ENCODE measurements at places on chromosomes 7 and 10.

DNA sequence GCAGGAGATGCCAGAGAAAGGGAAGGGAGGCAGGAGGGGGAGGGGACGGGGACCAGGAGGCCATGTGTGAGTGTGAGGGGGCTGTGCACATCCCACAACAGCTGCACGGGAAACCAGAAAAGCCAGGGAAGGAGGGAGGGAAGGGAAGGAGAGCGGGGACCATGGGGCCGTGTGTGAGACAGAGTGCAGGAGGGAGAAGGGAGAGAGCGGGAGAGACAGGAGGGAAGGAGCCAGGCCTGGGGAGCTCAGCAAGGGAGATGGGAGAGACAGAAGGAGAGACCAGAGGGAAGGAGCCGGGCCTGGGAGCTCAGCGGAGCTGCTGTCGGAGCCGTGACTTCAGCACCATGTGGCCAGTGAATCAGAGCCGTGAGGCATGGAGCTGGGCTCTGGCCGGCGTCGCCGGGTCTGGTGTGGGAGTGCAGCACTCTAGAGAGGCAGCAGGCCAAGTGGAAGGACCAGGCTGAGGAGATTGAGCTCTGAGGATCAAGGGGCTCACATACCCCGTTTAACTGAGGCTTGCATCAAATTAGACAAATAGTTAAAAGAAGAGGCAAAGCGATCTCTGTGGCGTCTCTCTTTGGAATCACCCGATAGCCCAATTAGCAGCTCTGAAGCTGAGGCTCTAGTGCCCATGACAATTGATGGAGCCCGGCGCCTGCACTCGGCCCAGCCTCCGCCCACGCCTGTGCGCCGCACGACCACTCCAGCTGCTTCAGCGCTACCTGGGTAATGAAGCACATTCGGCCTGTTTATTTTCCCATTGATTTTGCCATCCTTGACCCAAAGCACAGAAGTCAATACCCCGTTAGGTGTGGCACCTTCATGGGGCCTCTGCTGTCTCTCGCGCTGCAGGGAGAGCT, 150.4 kb downstream of the MAD1L1 start:
- peak; percentile 9 for ATAC-seq
- no peak overlapping the region for H3K4me3 ChIP-seq
- H3K4me1 ChIP-seq: no peaks in the 10 kb centered on the region
- H3K27me3 ChIP-seq: no peaks in the 10 kb centered on the region
- no peak overlapping the region for H3K27ac ChIP-seq

- no peak overlapping the region for H3K27ac ChIP-seq
- ATAC-seq: no peak
- no peak overlapping the region for H3K4me3 ChIP-seq
- H3K27me3 ChIP-seq: no peaks in the 10 kb centered on the region
- H3K36me3 ChIP-seq: no peaks in the 10 kb centered on the region
- no peaks in the 10 kb centered on the region for H3K4me1 ChIP-seq
Observed at GRCh38 chr10:99685597-99685967, 26.3 kb downstream of the ENTPD7 start.

DNA sequence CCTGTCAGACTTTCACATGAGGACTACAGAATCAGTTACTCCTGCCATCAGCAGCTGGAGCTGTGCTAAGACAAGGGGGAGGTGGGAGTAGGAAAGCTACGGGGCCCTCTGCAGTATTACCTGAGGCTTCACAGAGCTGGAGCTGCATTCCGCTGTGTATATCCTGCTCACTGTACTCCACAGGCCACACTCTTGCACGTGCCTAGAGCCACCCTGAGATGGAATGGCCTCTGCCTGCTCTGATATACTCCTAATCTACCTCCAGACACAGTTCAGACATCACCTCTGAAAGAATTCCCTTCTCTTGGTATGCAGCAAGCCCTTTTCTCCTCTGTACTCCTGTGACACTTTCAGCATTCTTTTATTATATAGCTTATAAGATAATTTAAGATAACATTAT, 34.8 kb downstream of the TRDMT1 start:
- H3K36me3 ChIP-seq: no peaks in the 10 kb centered on the region
- H3K4me1 ChIP-seq: no peaks in the 10 kb centered on the region
- ATAC-seq: no peak

- no peak overlapping the region for H3K4me3 ChIP-seq
- no peaks in the 10 kb centered on the region for H3K36me3 ChIP-seq
- no peaks in the 10 kb centered on the region for H3K27me3 ChIP-seq
- H3K4me1 ChIP-seq: no peaks in the 10 kb centered on the region
- ATAC-seq: no peak
- H3K27ac ChIP-seq: no peak overlapping the region
Observed at GRCh38 chr10:44851881-44852280, 59.3 kb upstream of the TMEM72 start.

DNA sequence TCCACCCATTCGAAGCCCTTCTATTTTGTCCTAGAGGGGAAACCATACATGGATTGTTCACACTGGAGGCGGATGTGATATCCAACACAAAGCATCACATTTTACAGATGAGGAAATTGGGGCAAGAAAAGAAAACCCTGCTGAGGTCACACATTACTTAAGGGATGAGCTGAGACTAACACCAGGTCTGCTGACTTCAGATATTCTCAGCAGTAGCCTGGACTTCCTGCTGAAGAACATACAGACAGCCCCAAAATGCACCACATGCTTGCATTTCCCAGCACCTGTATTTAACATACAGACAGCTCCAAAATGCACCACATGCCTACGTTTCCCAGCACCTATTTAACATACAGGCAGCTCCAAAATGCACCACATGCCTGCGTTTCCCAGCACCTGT, 11.2 kb downstream of the GIMAP5 start:
- no peaks in the 10 kb centered on the region for H3K36me3 ChIP-seq
- no peaks in the 10 kb centered on the region for H3K27me3 ChIP-seq
- H3K27ac ChIP-seq: no peak overlapping the region

DNA sequence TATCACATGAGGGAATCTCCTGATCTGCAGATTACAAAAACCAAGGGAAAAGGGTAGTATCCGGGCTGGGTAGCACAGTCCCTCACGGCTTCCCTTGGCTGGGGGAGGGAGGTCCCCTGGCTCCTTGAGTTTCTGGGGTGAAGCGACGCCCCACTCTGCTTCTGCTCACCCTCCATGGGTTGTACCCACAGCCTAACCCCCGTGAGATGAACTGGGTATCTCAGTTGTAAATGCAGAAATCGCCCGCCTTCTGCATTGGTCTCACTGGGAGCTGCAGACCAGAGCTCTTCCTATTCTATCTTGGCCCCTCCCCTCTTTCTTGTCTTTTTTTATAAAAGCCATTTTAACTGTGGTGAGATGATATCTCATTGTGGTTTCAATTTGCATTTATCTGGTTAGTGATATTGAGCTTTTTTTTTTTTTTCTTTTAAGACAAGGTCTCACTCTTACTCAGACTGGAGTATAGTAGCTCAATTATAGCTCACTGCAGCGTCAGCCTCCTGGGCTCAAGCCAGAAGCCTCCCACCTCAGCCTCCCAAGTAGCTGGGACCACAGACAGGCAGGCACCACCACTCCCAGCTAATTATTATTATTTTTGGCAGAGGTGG, 87.8 kb downstream of the ABCC2 start:
- H3K27ac ChIP-seq: no peak overlapping the region
- no peak for ATAC-seq
- H3K4me3 ChIP-seq: no peak overlapping the region
- no peaks in the 10 kb centered on the region for H3K4me1 ChIP-seq
- peaks cover 6% of the 10 kb centered on the region for H3K36me3 ChIP-seq
- H3K27me3 ChIP-seq: peaks cover 11% of the 10 kb centered on the region

DNA sequence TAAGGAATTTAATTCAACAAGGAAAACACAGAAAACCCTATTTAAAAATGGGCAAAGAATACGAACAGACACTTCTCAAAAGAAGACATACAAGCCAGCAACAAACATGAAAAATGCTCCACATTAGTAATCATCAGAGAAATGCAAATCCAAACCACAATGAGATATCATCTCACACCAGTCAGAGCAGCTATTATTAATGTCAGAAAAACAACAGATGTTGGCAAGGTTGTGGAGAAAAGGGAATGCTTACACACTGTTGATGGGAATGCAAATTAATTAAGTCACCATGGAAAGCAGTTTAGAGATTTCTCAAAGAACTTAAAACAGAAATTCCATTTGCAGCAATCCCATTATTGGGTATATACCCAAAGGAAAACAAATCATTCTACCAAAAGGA, 55.2 kb downstream of the GCC1 start:
- no peaks in the 10 kb centered on the region for H3K36me3 ChIP-seq
- no peak overlapping the region for H3K4me3 ChIP-seq
- ATAC-seq: no peak
- peaks cover 19% of the 10 kb centered on the region for H3K27me3 ChIP-seq
- H3K4me1 ChIP-seq: no peaks in the 10 kb centered on the region

- no peak overlapping the region for H3K27ac ChIP-seq
- no peaks in the 10 kb centered on the region for H3K4me1 ChIP-seq
Observed at GRCh38 chr10:130495891-130496636, 359.9 kb downstream of the GLRX3 start.

Data from gastroesophageal sphincter (tissue), 4 donors.